Aortic smooth muscle cell (primary cell): ENCODE measurements at places on chromosomes 13 and 19. TPM values are rescaled to one million over a fixed set of nuclear protein-coding genes. Genes with fewer than 3 reads are reported as not detected.

Gene LGI4
- 0.06 and 0.13 TPM in 2 replicates for total RNA-seq

Gene RAB3A
- 3.4 and 6.6 TPM in 2 replicates for total RNA-seq

Gene CDADC1
- total RNA-seq, result 3.7 and 5.5 TPM in 2 replicates

Gene CGB5
- total RNA-seq, result not detected in 2 replicates

Gene FLT3LG
- 3.3 and 5.2 TPM in 2 replicates for total RNA-seq
